ENCODE measurements at places on chromosomes 16 and 17.

DNA sequence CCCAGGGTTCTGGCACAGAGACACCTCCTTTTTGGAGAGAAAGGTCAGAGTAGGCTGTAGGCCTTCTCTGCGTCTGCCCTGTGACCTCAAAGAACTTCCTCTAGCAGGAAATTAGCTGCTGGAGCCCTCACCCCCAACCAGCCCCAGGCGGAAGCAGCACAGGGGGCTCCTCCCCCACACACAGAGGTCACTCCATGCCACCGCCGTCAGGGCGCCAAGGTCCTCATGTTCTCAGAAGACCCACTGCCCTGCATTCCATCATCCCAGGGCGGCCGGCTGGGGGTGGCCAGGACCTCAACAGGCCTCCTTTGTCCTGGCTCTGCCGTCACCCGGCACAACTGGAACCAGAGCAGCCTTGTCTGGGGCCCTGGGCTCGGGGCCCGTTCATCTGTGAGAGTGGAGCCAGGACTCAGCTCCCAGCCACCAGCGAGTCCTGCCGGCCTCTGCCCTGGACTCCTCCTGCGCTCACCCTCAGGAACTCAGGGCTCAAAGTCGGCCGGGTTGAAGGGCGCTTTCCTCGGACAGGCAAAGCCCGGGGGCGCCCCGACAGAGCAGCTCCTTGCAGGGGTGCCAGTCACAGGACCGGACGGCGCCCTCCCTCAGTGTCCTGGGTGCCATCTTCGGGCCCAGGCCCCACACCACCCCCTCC, 1.2 kb downstream of the TMC6 start:
- DNase-seq = peak; percentile 78

GRCh38 chr16:19517424-19518089, 4.3 kb downstream of the GDE1 start:
- DNase-seq = no peak

DNA sequence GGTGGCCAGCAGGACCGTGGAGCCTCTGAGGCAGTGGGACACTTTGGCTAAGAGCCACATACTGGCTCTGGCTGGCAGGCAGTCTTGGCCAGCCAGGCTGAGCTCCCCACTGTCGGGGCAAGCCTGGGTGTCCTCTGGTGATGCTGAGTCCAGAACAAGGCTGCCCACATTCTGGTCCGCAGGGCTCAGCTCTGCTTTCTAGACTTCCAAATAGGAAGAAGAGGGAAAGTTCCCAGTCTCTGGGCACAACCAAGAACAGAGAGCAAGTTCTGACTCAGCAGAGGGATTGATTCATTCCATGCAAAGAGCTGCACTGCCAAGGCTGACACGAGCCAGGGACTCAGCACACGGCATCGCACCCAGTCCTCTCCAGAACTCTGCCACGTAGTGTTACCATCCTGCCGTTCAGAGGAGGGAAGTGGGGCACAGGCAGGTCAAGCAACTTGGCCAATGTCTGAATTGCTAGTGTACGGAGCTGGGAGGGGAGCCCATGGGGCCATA, 58.9 kb downstream of the NOS2 start:
- no peak for DNase-seq

DNA sequence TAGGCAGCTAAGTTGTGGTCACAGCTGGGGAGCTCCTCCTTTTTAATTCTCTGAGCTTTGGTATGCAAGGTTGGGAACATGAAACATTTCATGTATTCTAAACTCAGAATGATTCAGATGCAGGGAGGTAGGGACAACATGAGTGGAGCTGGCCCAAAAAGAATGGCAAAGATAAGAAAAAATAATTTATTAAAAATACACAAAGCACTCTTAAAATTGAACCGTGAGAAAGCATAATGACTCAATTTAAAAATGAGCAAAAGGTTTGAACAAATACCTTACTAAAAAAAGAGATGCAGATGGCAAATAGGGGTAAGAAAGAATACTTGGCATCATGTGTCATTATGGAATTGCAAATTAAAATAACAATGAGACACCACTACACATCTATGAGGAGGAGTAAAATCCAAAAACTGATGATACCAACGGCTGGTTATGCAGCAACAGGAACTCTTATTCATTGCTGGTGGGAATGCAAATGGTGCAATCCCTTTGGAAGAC, 175.6 kb upstream of the IRX3 start:
- DNase-seq = no peak

DNA sequence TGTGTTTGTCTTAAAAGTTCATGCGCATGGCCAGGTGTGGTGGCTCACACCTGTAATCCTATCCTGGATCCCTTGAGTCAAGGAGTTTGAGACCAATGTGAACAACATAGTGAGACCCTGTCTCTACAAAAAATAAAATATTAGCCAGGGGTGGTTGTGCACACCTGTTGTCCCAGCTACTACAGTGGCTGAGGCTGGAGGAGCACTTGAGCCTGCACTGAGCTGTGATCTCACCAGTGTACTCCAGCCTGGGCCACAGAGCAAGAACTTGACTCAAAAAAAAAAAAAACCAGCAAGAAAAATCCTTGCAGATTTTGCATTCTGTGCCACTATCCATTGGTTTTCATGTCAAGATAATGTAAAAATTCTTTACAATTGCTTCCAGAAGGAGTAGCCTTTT, 8.2 kb downstream of the KSR1 start:
- DNase-seq = no peak

DNA sequence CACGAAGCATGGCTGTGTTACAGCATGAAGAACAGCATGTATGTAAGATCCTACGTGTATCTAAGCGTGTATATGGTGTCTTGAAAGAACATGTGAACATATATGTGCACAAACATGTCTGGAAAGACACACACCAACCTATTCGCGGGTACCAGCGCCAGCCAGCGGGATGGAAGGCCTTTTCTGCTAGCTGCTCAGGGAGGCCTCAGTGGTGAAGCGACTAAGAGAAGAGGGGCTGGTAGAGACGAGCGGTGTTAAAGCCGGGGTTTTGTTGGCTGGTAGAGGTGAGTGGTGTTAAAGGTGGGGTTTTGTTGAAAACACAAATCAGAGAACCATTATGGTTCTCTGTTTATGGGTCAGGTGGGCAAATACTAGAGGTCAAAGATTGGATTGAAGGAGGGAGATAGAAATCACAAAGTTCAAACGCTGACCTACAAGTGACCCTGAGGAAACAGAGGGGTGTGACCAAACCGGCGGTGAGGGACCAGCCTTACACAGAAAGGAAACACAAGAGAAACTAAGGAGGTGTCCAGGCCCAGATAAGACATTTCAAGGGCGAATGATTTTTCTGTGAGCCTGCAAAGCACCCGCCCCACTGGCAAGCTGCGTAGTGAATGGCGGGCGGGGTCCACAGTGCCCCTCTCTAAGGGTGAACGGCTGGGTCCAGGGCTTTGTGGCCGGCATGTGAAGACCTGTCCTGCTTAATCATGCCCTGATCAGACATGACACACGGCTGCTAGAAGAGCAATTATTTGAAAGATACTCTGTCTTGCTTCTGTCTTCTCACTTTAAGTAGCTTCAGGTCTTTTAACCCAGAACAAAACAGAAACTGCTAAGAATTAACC, 8.1 kb downstream of the ZCCHC14 start:
- DNase-seq = no peak

DNA sequence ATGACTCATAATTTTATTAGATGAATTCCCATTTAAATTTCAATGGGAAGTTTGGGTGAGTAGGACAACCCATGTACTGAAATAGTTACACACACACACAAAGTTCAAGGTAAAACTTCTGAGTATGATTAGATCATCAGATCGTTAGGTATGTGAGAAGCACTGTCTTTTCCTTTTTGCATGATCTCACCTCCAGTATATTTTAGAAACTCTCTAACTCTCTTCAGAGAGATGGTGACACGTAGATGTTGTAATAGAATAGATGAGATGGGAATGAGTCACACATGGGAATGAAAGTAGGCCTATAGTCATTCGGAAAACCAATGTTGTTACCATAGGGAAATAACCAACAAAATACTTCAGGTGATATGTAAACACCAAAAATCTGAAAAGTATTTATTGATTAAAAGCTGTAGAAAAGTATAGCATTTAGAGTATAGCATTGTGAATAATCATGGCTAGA, 22.2 kb downstream of the KRT23 start:
- DNase-seq = no peak

- no peak for DNase-seq
Observed at GRCh38 chr17:64767269-64767997, 105.3 kb upstream of the SMURF2 start.

DNA sequence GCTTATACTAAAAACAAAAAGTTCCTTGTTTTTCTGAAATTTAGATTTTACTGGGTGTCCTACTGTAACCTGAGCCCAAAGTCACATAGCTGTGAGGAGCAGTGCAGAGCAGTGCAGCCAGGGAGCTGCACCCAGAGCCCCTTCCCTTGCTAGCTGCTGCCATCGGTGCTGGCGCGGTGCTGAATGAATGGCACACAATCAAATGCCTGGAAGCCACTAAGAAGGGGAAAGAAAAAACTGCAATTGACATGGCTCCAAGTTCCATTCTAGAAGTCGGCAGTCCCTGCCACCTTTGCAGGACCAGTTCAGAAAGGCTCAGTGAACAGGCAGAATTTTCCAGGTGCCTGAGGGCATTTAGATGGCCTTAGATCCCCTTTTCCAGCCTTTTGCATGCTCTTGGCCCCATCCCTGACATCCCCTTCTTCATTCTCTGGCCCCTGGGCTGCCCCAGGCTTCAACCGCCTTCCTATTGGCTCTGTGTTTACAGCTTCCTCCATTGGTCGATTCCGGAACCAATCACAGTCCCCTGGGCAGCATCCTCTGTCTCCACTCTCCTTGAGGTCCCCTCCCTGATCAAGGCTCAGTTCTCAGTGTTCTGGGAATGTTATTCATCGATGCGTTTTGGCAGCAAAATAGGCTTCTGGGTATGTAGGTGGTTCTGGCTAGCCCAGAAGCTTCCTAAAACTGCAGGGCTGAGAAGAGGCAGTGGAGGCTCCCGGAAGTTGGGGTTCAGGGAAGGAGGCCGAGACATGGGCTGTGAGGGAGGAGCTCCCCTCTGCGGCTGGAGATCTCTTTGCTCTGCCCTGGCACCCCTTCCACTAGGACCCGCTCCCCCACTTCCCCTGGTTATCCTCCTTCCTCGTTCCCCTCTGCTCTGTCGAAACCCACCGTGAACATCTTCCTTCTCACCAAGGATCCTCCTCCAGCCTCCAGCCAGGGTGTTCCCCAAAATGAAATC, 37.9 kb downstream of the ATP2C2 start:
- peak; percentile 81 for DNase-seq

DNA sequence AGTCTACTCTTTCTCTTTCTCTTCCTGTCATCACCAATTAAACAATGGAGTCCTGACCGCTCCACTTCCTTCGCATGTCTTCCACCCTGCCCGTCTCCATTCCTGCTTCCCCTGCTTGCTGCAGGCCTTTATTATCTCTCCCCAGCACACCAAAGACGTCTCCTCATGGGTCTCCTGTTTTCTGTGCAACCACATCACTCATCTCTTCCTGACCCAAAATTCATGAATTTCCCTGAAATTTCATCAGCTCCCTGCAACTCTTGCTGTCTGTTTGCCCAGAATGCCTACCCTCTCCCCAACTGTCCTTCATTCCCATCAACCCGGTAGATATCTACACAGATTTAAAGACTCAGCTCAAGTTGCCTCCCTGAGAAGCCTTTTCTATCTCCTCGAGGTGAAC, 76.7 kb upstream of the ALOX12 start:
- DNase-seq = no peak

DNA sequence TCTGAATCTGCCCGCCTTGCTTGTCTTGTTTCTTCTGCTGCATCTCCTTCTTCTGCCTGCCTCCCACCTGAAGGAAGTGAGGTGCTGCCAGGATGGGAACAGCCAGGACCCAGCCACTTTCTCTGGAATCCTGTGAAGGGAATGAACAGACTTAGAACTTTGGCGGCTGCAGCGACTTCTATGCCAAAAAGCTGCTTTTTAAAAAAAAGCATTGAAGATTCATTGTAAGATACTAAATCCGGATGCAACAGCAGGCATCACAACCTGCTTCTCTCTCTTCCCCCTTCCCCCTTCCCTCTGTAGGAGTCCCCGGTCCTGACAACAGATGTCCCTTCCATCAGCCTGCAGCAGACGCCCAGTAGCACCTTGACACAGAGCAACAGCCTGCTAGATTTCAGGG, 176.3 kb downstream of the HS3ST4 start:
- peak; percentile 1 for DNase-seq

- DNase-seq = no peak
Observed at GRCh38 chr17:8430966-8431365, 4.7 kb upstream of the NDEL1 start.

GRCh38 chr17:65246252-65246651, 109.1 kb downstream of the RGS9 start:
- DNase-seq = no peak

- DNase-seq = no peak
Observed at GRCh38 chr16:86533767-86534351, 21.2 kb downstream of the MTHFSD start.

DNA sequence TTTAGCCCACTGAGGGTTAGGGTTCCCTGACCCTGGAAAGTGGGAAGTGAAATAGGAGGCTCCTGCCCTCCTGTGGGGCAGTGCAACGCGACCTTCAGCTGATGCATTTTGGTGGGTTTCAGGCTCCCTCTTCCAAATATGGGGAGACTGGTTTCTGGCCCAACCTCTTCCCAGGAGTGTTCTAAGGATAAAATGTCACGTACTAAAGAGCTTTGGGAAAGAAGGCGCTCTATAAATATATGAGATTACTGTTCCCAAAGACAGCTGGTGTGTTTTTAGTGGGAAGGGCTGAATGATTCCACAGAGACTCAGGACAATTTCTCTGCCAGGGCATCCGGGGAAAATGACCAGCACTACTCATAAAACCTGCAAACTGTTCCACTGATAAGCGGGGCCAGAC, 9.8 kb downstream of the SLC35B1 start:
- no peak for DNase-seq

DNA sequence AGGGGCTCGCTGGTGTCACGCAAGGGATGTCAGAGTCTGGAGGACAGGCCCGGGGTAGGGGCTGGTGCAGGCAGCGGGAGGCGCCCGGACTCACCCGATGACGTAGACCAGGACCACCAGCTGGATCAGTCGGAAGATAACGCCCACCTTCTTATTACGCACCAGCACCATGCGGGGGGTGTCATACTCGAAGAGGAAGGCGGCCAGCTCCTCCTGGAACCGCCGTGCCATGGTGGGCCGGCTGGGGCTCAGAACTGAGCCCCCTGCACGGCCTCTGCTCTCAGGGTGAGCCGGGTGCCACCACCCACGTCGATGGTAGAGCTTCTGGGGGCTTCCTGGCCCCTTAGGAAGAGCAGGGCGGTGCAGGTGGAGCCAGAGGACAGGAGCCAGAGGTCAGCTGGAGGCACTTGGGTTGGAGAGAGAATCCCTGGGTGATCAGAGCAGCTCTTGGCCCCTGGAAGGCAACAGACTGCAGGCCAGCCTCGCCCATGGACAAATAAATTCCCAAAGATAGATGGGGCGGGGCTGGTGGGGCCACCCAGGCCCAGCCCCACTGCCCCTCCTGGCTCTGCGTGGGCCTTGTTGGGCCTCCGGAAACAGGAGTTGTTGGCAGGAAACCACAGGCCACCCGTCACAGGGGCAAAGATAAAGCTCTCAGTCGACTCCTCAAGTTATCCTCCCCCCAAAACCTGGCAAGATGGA, at the start of gene P2RX1:
TSS of gene P2RX1 (minus strand) at position 471 of the 702 bp plus-strand sequence. CDS start at position 231, 240 bp downstream.
- no peak for DNase-seq

- no peak for DNase-seq
Observed at GRCh38 chr17:37274461-37274860, 101.3 kb upstream of the C17orf78 start.

GRCh38 chr16:89319886-89320781, 102.6 kb downstream of the ZNF778 start:
- DNase-seq = no peak

GRCh38 chr17:81599719-81600486, 37.0 kb downstream of the NPLOC4 start:
- DNase-seq = no peak
